Thyroid gland (tissue), 4 donors: ENCODE measurements at places on chromosomes 4 and X. TPM values are rescaled to one million over a fixed set of nuclear protein-coding genes. Genes with fewer than 3 reads are reported as not detected.

DNA sequence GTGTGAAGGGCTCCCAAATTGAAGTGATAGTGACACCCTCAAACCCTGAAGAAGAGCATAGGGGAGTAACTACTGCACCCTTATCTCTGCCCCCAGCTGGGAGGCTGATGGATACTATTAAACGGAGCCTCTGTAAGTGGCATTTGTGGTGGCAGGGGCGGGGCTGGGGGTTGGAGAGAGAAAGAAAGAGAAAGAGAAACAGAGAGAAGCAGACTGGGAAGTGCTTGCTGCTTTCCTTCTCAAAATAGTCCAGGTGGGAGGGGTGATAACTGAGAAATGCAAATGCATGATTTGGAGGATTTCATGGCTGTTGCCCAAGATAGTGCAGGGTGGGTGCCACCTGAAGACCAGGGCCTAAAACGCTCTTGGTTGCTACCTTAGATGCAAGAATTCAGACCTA is 253.5 kb upstream of the GATB start:
- no peak for DNase-seq

Gene TBC1D9
- total RNA-seq, result 15.8 TPM

- DNase-seq, result no peak
Observed at GRCh38 chr4:94571715-94572114, 120.0 kb downstream of the PDLIM5 start.

Gene MMGT1
- total RNA-seq, result 33.1 TPM

DNA sequence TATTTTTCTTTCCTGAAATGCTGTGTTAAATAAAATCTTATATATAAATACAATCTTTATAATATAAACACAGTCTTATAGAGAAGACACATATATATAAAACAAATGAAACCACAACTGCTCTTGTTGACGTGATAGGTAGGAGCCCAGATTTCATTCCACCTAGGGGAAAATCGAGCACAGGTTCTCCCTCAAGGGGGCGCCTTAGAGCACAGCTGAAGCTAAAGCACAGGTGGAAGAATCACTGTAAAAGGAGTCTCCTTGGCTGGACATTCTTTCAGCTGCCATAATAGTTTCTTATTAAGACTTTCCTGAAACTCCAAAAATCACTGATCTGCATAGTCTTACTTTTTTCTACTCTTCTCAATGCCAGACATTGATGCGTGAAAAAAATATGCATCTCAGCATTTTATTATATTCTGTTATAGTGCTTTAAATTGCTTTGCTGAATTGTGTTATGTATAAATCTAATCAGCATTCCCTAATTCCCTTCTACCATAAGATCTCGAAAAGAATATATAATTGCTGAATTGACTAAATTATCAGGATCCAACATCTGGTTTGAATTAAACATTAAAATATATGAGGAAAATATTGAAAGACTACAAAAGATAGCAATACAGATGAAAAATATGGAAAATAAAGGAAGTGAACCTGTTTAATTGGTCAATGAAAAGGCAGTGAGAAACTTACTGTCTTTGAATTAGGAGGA is 25.5 kb upstream of the RXFP1 start:
- peak; percentile 2 for DNase-seq

GRCh38 chrX:39888730-39889129 is 209.0 kb downstream of the BCOR start:
- no peak for DNase-seq

- no peak for DNase-seq
Observed at GRCh38 chrX:42577936-42578470, 200.0 kb downstream of the PPP1R2C start.

Gene FGF5
- total RNA-seq, result not detected

Gene HSFX4
- total RNA-seq, result not detected

Gene GC
- not detected for total RNA-seq

- no peak for DNase-seq
Observed at GRCh38 chr4:99468889-99469288, 33.7 kb upstream of the ADH7 start.

DNA sequence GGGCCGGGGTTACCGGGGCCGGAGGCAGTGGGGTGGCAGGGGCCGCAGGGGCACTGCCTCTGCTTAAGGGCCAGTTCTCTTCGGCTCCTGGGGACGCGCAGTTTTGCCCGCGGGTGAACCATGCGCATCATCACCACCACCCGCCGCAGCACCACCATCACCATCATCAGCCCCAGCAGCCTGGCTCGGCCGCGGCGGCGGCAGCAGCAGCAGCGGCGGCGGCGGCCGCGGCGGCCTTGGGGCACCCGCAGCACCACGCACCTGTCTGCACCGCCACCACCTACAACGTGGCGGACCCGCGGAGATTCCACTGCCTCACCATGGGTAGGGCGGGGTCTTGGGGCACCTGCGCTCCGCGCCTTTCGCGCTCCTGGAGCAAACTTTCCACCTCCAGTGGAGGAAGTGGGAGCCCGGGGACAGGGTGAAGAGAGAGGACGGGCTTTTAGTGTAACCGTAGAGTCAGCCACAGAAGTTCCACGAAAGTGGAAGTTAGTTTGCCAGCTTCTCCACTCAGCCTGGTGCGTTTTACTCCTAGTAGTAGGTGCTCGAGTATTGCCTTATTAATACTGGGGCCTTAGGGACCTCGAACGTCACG is 729 bp downstream of the GSX2 start:
- no peak for DNase-seq

GRCh38 chr4:124905441-124905840 is 192.9 kb upstream of the ANKRD50 start:
- no peak for DNase-seq

GRCh38 chr4:145446184-145446583 is 35.5 kb upstream of the SMAD1 start:
- DNase-seq, result no peak

GRCh38 chr4:134540588-134540987 is 339.0 kb upstream of the PABPC4L start:
- DNase-seq, result no peak

GRCh38 chrX:113274345-113274744 is 433.7 kb upstream of the AMOT start:
- no peak for DNase-seq

DNA sequence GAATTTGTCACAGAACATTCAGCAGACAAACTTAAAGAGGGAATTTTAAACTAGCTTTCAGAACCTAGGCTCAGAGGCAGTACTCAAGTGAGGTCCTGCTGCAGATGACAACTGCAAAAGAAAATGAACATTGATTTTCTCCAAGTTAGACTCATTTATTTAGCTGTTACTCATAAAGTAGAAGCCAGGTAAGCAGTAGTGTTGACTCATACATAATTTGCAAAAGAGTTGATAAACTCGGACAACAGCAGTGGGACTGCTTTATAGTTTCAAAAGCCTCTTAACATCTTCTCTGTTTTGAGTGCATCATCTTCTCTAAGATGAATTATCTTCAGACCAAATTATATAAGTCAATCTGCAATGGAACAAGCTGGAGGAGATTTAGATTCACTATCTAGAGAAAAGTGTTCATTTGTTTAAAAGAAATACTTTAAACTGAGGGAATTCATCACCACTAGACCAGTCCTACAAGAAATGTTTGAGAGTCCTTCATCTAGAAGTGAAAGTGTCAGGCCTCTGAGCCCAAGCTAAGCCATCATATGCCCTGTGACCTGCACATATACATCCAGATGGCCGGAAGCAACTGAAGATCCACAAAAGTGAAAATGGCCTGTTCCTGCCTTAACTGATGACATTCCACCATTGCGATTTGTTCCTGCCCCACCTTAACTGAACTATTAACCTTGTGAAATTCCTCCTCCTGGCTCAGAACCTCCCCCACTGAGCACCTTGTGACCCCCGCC is 49.5 kb downstream of the COQ2 start:
- DNase-seq, result no peak

Gene MAGEA4
- total RNA-seq, result not detected

DNA sequence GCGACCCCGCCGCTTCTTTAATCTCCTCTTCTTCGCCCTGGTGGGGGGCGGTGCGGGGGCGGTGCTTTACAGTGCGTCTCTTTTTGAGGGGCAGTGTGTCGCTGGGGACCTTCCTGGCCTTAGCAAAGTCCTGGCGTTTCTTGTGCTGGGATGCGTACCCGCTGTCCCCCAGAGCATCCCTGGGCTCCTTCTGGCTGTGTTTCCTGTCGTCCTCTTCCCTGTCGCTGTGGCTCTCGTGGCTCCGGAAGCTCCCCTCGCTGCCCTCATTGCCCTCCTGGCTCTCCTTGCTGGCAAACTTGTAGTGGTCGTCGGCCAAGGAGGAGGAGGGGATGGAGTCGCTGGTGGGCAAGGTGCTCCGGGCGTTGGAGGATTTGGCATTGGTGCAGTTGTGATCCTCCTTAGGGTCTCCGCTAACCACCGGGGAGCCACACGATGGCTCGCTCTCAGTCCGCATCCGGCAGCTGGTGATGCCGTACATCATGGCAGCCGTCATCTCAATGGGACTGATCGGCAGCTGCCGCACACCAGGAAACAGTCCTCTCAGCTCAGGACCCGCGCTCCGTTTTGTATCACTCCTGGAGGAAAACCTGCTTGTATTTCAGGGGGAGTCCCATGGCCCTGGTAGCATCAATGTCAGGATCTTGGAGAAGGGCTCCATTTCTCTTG is 30.4 kb upstream of the TMSB15A start:
- peak; percentile 1 for DNase-seq

- DNase-seq, result peak; percentile 57
Observed at GRCh38 chr4:1628892-1629698, 55.0 kb downstream of the FAM53A start.

DNA sequence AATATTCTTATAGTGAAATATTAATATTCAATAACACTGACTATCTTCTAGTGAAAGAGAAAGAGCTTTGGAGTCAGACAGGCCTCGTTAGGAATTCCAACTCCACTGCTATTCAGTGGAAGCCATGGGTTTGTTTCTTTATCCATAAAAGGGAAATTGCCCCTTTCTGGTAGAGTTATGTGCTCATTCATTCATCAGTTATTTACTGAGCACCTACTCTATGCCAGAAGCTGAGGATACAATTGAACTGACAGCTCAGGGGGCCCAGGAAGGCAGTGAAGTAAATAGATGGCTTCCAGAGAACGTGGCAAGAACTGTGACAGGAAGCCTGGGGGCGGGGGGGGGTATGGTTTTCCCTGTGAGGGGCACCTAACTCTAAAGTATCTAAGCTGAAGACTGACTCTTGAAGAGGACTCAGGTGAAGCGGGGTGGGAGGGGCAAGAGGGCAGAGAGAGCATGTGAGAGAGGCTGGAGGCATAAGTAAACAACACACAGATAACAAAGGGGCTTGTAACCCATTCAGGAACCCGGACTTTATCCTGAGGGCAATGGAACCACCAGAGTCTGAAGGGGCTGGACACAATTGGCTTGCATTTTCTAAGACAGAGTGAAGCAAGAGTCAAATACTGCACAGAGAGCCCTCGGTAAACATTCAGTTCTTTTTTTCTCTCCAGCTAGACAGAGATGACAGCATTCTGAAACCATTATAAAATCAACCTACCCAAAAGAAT is 20.3 kb downstream of the ANXA5 start:
- DNase-seq, result no peak

DNA sequence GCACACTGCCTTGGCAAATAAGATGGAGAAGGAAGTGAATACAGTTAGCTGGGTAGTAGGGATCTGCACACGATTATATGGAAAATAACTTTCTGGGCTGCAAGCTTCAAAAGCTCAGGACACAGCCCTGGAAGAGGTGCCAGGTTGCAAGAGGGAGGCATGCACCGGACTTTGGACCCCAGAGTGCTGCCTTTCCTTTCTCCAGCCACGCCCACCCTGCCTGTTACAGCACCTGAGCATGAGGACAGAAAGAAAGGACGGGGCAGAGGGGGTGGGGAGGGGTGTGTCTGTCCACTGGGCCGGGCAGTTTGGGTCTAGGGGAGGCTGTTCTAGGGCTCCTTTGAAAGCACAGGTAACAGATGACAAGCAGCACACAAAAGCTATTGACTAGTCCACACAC is 152.8 kb downstream of the ENPP6 start:
- no peak for DNase-seq

- no peak for DNase-seq
Observed at GRCh38 chr4:154590329-154591006, at the start of gene FGA. TSS of gene FGA (minus strand) at chr4:154590742. CDS start at chr4:154590687, 55 bp downstream.

DNA sequence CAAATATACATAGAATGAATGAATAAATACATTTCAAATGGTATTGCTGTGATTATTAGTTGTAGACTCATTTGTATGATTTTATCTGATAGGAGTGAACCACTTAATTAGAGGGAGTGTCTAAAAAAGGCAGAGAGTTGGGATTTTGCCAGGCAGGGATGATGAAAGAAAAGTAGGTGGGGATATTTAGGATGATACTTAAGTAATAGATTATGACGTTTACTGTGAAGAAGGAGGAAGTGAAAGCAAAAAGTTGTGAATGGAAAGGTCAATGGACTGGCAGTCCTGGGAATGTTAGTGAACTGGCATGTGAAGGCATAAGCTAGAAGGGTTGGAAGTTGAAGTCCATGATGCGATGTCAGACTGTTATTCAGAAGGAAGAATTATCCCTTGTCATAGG is 917.1 kb downstream of the RAPGEF2 start:
- DNase-seq, result no peak

GRCh38 chrX:79153348-79153747 is 8.9 kb downstream of the GPR174 start:
- no peak for DNase-seq

GRCh38 chrX:348461-349117 is 30.0 kb upstream of the GTPBP6 start:
- no peak for DNase-seq

Gene DIPK2B
- total RNA-seq, result 39.1 TPM

DNA sequence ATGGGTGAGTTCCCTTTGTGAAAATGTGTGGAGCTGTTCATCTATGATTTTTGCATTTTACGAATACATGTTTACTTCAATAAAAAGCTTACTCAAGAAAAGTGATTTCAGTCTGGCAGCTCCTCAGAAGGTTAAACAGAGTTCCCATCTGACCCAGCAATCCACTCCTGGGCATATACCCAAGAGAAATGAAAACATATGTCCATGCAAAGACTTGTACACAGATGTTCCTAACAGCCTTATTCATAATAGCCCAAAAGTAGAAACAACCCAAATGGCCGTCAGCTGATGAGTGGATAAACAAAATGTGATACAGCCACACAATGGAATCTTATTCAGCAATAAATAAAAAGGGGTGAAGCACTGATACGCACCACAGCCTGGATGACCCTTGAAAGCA is 20.8 kb downstream of the CLCN4 start:
- DNase-seq, result no peak

DNA sequence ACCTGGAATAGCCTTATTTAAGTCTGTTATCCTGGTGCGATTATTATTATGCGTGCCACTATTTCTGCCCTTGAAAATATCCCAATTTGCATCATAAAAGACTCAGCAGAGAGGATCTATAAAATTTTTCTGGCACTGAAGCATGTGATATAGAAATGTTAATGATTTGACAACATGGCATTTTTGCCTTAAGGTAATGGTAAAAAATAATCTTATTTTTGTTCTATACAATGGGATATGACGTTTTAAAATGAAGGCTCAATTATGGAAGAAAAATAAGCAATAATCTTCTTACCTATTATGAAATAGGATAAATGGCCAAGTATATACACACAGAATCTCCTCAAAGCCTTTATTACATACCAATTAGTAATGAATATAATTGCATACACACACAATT is 113.5 kb downstream of the PDGFC start:
- no peak for DNase-seq

Gene LRRC66
- total RNA-seq, result not detected

Gene CNKSR2
- total RNA-seq, result 4.2 TPM

Gene NDNF
- total RNA-seq, result 3.5 TPM

GRCh38 chrX:140297273-140297672 is 207.6 kb downstream of the SOX3 start:
- no peak for DNase-seq

Gene EDNRA
- total RNA-seq, result 7.7 TPM
